CD8-positive, alpha-beta memory T cell (primary cell): ENCODE measurements at places on chromosomes 5 and 9. TPM values are rescaled to one million over a fixed set of nuclear protein-coding genes. Genes with fewer than 3 reads are reported as not detected.

- no peak for DNase-seq
Observed at GRCh38 chr9:33124046-33124445, 43.1 kb downstream of the B4GALT1 start.

- no peak for DNase-seq
Observed at GRCh38 chr9:1956958-1957357, 58.2 kb upstream of the SMARCA2 start.

DNA sequence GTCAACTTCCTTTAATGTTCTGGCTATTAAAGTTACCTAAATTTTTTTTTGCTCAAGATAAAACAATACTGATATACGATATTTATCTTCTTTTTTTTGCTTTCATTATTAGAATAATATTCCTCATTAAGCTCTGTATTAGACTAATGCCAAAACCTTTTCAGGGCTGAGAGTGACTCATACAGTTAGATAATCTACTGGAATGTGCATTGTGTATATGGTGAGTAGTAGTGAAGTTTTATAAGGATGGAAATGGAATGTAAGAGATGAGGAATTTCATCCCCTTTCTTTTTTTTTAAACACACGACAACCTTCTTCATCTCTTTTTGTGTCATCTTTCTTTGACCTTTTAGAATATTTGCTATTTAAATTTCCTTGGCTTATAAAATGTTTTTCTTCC, 268.6 kb downstream of the ISL1 start:
- no peak for DNase-seq

DNA sequence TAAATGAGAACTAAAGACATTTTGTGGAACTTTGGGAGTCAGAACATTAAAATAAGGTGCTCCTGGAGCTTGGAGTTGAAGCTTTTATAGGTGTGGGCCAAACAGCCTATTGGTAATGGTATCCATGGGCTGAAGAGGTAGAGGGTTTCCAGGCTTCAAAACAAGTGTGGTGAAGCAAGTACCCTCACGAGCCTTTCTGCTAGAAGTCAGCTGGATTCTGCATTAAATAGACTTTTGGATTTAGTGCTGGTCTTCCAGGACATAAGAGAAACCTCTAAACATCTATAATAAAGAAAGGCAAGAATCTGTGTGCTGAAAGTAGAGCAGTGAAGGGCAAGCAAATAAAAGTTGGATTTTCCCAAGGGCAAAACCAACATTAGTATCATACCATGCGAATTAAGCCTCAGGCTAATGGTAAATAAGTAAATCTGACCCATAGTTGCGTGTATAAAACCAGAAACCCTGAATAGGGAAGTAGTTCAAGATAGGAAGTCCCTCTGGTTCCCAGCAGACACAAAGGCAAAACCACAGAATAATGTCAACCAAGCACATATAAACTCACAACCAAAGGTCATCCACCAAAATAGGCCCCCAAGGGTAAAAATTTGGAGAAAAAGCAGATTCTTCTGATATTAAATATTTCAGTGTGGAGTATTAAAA, 306.3 kb downstream of the TLE4 start:
- DNase-seq, result no peak

DNA sequence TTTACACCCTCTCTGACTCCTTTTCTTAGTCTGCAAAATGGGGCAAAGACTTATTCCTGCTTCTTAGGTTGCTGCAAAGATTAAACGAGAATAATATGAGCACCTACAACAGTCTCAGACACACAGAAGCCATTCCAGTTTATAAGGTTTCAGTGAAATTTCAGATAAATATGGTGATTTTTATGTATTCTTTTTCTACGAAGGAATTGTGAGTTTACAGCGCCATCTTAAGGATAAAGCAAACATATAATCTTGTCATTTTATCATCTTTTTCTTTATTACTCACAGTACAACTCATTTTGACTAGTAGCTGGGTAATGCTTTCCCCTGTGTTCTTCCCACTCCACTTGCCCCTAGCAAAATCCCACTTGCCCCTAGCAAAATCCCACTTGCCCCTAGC, 29.2 kb upstream of the SMC5 start:
- no peak for DNase-seq

The SLC6A18 gene
- total RNA-seq, result not detected

The CDK9 gene
- 111 TPM for total RNA-seq

The CARTPT gene
- not detected for total RNA-seq
